ENCODE measurements at places on chromosomes 1 and 21.

DNA sequence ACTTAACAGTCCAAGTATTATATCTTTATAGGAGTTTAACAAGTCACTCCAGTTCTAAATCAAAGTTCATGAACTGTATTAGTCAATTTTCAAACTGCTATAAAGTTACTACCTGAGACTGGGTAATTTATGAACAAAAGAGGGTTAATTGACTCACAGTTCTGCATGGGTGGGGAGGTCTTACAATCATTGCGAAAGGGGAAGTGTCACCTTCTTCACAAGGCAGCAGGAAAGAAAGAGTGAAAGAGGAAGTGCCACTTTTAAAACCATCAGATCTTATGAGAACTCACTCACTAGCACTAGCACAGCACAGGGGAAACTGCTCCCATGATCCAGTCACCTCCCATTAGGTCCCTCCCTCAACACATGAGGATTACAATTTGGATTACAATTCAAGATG lies 70.0 kb downstream of the CLCA4 start:
- no peak for DNase-seq

DNA sequence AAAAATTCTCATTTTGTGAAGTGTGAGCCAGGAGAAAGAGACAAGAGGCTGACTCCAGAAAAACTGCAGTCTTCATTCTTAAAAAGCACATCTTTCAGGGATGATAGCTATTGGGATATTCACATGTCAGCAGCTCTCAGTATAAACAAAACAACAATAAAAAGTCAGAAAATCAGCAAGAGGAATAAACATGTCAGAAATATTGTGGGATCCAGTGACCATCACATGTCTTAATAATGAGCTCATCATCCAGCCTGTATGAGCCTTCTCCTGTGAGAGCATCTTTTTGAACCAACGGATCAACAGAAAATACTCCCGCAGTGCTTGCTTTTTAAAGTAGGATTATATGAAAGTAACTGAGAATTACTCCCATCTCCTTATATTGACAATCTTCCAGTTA lies 241.6 kb downstream of the SMYD3 start:
- DNase-seq = no peak

DNA sequence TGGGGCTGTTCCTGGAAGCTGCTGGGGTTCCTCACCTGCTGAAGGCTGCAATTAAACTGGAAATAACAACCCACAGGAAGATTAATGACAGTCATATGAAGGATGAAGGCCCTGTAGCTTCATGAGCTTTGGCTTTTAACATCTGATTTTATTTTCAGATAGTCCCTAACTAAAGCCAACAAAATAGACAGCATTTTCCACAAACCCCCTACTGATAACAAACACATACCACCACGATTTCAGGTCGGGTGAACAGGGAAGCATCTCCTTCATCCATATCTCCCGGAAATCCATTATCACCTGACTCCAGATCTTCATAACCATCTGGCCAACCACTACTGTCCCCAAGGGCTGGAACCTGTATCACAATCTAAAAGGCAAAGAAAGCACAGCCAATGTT lies 169.6 kb downstream of the TGFBR3 start:
- DNase-seq = no peak

DNA sequence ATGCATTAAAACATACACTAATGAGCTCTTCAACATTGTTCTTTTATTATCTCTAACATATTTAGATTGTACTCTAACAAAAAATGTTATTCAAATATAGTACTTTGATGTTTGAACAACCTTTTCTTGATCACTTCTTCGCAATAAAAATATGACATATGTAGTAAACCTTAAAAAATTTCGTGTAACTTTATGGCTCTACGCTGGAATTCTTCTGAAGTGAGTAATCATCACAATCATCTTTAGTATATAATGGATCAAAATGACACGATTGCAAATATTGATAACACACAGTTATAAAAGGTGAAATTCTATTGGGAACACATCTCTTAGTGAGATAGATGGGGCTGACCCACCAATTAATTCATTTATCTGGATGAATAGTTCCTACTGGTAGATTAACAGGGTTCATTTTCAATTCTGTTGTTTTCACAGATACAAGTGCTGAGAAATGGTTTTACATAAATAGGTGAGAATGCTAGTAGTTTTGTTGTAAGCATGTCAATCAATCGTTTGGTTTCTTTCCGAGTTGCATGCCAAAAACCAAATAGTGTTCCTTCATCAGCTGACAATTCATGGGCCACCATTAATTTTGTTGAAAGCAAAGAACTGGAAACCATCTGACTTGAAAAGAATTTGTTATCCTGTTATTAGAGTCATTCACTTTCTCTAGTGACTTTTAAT lies 1.5 kb upstream of the ZMPSTE24 start:
- no peak for DNase-seq

DNA sequence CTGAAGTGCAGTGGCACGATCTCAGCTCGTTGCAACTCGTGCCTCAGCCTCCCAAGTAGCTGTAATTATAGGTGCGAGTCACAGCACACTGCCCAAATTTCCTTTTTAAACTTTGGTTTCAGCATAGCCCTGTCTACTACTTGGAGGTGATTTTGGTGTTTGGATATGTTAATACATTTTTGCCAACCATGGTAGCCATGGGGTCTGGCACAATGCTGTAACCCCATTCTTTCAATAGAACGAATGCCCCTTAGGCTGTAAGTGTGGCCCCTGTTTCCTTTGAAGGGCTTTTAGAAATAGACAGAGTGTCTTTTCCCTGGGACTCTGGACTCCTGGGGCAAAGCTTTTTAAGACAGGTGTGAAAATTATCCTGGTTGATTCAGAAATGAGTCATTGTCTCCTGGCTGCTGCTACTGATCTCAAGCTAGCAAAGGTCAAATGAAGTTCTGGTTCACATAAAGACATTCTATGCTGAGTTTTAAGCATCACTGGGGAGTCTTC lies 141.1 kb upstream of the RUNX1 start:
- no peak for DNase-seq

GRCh38 chr1:244863491-244864252 lies 671 bp downstream of the HNRNPU start:
- no peak for DNase-seq

DNA sequence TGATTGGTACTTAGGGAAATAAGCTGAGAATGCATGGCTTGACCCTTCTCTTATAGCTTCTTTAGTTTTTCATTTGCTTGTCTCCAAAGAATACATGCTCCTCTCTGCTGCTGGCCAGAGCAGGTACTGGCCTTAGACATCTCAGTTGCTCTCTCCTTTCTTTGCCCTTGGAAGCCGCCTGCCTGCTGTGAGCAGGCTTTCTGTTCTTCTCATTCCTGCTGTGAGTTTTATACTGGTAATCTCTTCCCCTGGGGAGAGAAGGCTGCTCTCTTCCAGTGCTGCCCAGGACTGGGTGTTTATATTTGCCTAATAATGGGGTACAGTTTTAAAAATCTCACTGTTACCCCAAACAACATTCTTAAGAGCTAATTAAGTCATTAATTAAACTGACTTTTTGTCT lies 323.5 kb upstream of the LRRC7 start:
- no peak for DNase-seq

DNA sequence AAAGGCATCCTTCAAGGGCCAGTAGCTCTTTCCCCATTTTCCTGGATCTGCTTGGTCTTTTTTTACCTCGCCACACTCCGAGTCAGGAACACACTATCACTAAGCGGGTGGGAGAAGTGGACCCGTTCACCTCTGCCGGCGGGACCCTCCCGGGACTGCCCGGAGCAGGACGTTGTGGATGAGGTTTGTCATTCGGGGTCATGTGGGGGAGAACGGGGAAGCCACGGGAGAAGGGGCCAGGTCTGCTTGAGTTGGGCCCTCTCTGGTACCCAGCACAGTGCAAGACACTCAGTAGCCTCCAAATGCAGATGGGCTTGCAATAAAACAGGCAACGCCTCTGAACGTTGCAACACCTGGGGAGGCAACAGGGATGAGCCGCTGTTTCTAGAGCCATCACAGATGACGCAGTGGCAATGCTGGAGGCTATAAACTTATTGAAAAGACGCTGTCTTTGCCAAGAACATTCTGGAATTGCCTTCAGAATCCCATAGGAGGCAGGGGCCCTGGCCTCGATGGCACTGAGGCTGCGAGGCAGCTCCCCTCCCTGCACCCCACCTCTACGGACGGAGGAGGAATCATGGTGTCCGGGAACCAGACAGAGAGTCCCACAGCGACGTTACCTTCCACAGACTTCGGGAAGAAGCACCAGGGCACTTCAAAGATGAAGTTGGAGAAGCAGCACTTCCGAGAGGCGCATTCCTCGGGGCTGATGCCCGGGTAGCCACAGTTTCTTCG lies 3.8 kb downstream of the TFF2 start:
- DNase-seq = no peak

- no peak for DNase-seq
These were observed 378.5 kb downstream of the SMYD3 start for GRCh38 chr1:246128494-246129069.

DNA sequence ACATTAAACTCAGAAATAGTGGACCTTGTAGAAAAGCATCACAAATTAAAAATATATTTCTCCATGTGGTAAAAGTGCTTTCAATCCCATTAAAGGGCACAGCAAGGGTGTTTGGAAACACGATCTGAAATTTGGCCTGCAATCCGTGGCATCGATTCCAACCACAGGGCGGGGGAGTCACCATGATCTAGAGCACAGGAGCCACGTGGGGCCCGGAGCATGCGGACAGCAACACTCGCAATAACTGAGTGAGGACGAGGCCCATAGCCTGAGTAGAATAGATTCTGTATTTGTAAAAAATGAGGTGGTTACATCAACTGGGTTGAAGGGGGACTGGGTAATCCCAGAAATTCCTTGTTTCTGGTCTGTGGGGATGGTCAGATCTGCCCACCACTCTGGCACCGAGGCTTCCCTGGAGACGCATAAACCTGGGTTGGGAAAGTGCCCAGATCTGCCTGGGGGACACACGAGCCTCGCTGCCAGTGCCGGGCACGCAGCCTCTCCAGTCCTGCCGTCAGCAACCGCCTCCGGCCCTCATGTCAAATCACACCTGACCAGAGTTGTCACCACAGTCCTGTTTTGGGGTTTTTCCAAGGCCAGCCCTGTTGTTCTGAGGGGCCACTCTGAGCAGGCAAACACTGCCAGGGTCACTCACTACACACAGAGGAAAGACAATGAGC lies 104.3 kb downstream of the PGBD5 start:
- no peak for DNase-seq

DNA sequence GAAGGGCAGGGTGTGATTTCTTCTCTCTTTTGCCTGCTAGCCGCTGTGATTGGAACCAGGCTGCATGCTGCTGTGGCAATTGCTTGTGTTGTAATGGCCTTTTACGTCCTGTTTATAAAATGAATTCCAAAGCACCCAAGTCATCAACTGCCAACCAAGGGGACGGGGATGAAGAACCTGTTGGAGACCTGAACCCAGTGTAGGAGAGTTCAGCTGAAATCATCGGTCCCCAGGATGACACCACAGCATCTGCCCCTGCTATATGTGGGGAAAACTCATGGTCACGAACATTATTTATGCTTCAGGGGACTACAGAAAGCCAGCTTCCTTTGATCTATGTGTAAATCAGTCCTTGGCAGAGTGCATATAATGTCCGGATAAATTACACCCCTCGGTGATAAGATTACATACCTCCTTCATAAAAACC lies 3.8 kb downstream of the TMEM167B start:
- no peak for DNase-seq

- DNase-seq = no peak
These were observed 21.6 kb upstream of the TRAF5 start for GRCh38 chr1:211305044-211305443.

DNA sequence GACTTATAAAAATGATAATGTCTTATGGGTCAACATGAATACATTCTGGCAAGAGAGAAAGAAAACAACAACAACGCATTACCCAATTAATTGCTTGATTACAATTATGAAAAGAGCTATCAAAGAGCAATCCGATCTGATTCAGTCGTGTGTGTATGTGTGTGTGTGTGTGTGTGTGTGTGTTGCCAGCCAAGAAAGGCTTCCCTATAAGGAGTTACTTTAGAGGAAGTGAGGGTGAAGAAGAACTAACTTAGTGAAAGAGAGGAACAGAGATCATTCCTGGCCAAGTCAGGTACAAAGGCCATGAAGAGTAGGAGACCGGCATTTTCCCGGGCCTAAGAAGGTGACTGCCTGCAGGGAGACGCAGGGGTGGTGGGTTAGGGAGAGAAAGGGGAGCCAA lies 9.4 kb downstream of the TMEM35B start:
- no peak for DNase-seq

DNA sequence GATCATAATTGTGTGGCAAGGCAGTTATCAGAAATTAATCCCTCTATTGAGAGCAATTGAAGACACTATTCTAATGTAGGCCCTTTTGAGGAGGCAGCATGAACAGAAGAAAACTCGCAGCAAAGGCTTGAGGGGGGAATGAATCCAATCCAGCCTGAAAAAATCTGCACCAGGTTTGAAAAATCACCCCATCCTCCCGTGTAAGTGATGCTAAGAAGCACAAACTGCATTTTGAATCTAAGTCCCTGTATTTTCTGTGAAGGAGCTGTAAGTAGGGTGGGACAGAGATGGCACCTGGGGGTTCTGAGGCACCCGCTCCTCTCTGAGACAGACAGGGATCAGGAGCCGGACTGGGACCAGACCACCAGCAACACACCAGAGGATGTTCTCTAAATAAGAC lies at the start of gene CRB1:
Gene CRB1, plus strand, starts transcription at position 241 of the 400 bp plus-strand sequence. CDS start 161 bp downstream, outside the sequence.
- DNase-seq = no peak

DNA sequence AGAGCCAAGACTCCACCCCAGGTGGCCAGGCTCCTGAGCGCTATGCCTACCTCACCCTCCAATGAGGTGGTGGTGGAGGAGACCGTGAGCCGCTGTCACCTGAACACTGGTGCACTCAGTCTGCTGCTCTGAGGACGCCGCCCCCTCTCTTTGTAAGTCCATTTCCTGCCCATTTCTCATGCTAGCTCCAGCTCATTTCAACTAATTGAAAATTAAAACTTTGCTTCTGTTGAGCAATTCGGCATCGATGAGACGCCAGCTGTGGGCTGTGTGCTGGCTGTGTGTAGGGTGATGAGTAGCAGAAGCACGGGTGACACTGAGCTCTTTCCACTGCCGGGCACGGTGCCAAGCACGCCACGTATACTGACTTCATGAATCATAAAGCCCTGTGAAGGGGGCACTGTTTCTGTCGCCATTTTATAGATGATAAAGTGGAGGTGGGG lies 11.2 kb downstream of the TNFRSF1B start:
- DNase-seq = no peak

- DNase-seq = no peak
These were observed 181.2 kb upstream of the PKN2 start for GRCh38 chr1:88502886-88503285.

GRCh38 chr1:27564710-27565649 lies 39.0 kb downstream of the AHDC1 start:
- no peak for DNase-seq

DNA sequence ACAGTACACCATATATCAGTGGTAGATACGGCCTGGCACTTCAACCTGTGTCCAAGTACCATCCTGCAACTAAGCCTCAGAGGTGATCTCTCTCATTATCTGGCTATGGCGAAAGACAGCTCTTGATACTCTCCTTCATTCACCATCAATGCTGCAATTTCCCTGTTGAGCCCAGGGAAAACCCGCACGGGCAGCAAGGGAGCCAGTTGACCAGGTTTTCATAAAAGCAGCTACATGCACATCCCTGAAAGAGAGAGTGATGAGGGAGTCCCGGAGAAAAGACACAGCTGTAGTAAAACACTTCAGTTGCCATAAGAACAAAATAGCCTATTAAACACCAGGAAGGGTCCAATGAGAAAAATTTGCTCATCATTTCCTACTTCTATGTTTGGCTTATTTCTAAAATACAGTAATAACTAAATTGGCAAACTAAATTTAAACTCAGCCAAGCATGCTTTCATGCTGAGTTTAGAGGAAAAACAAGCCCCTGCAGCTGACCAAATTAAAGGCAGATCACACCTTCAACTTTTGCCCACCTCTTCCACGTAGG lies 68.3 kb downstream of the CAPZB start:
- DNase-seq = no peak

All from 8988T (cell line).